ENCODE measurements at places on chromosomes 12 and 14.
A peak's percentile ranks its signal among the peaks of the same experiment; 100 is the strongest.

DNA sequence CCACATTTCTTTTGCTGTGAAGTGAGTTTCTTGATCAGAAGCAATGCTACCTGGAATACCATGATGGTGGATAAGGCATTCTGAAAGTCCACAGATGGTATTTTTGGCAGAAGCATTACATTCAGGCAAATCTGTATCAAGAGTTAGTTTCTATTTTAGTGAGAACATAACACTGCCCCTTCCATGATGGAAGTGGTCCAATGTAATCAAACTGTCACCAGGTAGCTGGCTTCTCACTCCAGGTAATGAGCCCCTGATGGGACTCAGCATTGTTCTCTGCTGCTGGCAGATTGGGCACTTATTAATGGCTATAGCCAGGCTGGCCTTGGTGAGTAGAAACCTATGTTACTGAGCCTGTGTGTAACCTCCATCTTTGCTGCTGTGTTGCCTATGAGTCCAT is 80.7 kb downstream of the KCNA5 start:
- DNase-seq = no peak

- no peak for DNase-seq
Observed at GRCh38 chr12:120763250-120763649, 37.6 kb downstream of the ACADS start.

- DNase-seq = no peak
Observed at GRCh38 chr12:23560611-23561010, 388.9 kb downstream of the SOX5 start.

GRCh38 chr12:31818623-31819268 is 89.9 kb upstream of the AMN1 start:
- no peak for DNase-seq

DNA sequence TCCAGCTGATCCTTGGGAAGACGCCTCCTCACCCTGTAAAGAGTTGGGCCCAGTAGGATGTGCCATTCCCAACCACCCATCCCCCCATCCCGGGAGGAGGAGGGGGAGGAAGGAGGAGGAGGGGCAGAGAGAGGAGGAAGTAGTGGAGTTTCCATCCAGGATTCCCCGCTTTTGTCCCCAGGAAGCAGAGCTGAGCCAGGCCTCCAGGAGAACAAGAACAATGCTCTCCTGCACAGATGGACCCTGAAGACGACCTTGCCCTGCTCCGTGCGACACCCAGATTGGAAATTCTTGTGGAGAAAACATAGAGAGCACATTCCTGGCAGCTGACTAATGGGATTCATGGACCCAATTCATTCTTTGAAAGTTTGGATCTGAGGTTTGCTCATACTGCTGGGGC is 132.3 kb upstream of the CRY1 start:
- DNase-seq = no peak

DNA sequence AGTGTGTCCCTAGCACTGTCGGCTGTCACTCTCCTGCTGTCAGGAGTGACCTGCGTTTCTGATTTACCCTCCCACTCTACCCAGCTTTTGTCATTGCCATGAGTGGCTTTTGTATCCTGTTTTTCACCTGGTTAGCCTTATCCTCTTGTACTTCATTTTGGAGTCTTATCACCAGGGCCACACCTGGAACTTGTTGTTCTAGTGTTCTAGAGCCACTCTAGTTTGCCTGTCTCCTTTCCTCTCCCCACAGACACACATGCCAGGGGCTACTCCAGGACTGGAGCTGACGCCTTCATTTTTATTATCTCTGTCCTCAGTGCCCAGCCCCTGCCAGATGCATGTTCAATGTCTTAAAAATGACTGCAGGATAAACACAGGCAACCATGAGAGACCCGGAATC is 34.2 kb downstream of the ZC3H14 start:
- no peak for DNase-seq

DNA sequence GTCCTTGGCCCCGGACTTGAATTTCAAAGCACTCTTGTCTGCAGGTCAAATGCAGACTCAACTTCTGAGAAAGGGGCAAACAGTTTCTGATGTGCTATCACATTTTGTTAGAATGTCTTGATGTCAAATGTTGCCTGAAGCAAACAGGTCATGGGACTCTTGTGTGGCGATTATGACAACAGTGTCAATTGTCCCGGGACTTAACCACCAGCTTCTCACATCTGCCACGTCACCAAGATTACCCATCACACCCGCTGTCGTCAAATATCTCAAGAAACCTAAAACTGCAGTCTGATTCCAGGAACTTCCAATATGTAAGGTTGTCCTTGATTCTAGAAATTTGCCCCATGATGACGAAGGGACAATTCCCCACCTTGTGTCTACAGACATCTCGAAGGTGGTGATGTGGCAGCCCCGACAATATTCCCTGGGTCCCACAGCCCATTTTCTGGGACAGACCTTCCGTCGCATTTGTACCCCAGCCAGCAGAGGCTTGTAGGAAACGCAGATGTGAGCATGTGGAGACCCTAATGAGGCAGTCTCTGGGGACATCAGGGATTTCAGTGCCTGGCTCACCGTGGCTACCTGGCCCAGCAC is 21.3 kb downstream of the LRTM2 start:
- no peak for DNase-seq

DNA sequence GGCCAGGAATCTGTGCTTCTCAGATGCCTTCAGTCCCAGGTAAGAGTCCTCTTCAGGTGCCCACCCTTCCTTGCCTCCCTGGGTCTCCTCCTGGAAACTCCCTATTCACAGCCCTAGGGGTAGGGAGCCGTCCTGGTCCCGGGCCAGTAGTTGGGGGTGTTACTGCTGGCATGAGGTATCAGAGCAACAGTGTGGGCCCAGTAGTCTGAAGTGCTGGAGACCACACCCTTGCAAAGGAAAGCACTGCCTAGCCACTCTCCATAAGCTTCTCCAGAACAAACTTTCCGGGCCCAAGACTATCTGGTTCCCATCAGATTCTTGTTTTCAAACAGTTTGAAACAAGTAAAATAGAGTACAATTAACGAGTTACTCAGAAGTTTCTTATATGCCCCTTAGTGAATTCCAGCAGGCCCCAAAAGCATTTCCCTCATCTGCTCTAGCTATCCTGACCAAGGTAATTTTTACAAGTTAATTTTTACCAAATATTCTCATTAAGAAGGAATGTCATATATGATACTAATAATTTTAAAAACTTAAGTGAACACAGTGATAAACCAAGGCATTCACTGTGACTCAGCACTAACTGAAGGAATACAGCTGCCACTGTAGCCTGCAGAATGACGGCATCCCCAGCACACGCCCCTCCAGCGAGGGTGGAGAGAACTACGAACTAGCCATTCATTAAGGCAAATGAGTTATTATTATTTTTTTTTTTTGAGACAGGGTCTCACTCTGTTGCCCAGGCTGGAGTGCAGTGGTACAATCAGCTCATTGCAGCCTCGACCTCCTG is 49.4 kb downstream of the MOK start:
- no peak for DNase-seq

DNA sequence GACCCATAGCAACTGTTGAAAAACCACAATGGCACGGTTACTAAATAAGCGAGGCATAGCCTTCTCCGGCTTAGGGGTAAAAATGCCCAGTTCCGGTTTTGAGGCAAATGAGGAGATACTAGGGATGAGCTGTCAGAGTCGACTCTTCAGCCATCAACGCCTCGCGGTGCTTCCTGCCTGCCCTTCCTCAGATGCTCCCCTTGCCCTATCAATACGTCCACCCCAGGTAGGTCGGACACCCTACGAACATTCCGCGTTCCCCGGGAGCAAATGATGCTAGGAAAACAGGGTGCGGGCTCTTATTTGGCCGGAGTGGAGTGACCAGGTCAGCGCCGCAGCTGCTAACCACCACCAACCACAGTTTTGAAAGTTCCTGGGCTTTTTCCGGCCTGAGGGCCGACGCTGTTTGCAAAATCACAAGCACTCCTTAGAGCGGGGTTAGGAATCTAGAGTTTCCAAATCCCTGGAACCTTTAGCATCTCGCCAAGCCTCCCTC is 1.2 kb downstream of the SRSF9 start:
- DNase-seq = peak; percentile 45

DNA sequence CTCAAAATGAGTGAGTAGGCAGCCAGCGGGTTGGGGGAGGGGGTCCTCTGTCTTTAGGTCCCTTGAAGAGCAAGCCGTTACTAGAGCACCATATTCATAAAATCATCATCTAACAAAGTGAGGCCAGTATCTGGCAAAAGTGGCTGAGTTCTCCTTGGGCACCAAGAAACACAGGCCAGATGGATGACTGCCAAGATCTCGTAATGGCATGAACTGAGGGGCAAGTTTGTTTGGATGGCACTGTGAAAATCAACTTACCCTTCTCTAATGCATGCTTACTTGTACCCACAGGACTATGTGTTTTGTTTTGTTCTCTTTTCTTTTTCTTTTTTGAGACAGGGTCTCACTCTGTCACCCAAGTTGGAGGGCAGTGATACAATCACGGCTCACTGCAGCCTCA is 41.6 kb downstream of the GNPTAB start:
- no peak for DNase-seq

DNA sequence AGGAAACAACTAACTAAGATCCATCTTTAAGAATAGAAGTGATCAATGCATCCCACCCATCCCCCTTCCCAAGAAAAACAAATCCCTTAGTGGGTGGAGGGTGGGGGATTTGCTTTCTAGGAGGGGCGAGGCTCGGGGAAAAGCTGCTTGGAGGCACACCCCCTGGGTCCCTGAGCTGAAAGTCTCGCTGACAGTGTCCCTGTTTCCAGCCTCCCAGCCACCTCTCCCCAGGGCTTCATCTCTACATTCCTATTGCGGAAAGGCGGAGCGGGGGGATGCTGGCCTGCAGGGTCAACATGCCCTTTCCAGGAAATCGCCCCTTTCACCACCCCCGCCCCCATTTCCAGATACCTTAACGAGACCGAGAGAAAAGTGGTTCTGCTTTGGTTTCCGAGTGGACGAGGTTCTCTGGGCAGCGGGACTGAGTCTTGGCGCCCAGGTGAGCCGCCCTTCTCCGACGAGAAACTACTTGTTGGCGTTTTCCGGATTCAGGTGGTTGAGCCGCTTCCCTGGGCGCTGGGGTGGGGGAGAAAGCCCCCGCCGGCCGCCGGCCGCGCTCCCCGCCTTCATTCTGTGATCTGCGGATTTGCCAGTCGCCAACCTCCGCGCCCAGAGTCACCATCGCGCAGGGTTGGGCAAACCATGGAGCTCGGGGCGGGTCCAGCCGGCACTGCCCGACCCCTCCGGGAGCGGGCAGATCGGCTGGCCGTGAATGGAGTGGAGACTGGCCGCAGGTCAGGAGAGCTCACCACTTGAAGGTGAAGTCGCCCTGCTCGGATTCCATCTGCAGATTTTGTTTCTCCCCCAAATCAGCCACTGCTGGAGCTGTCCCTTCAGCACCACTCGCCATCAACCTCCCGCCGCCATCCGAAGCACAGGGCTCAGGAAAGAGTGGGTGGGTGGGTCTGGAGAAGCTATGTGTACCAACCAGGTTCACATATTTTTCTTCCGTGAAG is 505 bp downstream of the KCNC2 start:
- DNase-seq = no peak

DNA sequence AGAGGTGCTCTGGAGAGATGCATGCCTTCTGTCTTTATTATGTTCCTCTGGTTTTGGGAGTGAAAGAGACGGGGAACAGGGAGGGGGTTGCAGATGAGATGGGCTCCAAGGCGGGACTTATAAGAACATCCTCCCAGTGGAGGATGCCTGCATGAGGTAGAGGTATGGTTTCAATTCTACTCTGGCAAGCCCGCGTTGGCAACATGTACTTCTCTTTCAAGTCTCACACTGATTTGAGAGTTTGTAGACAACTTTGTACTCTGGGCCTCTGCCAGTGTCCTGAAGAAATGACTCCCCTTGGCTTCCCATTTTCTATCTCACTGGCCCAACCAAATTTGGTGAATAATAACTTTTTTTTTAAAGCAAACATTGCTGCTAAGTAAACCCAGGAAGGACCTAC is 121.3 kb downstream of the C12orf75 start:
- DNase-seq = no peak

- DNase-seq = no peak
Observed at GRCh38 chr14:79781882-79782281, 429.4 kb downstream of the DIO2 start.

DNA sequence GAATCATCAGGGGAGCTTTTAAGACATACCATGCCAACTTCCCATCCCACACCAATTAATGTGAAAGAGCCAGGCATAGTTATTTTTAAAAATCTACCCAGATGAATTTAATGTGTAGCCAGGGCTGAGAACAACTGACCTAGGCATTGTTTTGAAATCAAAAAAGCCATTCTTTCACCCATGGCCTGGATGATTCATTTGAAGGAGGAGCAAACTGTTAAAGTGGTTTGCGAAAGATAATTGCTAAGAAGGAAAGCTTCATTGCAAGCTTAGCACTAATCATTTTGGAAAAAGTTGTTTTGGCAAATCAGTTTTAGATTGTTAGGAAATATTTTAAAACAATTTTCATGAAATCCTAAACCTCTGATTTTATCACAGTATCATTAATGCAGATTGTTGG is 2.1 kb upstream of the GTSF1 start:
- no peak for DNase-seq

DNA sequence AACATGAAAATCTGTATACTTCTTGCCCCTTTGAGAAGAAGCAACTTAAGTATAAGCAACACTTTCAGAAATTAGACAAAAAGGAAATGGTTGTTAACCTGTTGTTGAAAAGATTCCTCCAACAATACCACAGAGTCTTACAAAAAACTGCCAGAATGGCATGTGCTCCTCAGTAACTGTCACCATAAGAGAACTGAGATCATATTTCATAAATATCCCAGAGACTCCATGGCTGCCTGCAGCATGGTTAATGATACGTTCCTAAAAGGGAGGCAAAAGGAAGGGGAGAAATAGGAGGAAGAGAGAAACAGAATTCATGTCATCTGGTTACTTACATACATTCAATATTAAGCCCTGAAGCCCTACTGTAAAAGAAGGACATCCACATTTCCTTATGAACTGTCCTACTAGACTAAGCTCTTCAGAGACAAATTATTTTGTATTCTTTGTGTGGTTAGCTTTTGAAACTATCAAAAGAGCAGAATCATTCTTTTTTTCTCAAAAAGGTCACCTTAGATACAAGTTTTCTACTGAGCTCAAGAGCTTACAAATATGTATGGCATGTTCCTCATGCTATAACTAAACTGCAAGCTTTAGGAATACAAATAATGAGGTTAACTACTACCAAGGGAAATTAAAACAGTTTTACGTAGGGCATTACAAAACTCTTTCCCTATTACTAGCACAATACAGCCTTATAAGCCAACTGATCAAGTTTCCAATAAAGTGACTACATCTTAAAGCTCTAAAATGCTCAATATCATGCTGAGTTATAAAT is 37.8 kb downstream of the ERGIC2 start:
- DNase-seq = no peak
